T-cell (primary cell): ENCODE measurements at places on chromosomes 4 and X.

DNA sequence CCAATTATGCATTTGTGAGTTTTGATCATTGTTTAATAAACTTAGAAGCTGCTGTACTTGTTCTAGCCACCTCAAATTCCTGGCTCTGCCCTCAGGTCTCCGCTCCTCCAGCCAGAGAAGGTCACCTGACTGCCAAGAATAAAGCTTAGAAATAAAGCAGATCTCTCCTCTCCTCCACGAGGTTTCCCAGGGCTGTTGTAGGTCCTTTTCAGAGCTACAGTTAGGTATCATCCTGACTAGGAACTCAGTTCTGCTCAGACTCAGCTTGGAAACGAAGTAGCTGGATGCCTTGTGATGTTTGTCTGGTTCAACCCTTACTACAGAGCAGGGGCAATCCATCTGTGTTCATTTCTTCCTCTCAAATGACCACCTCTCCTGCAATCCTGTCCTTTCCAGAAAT, 79.1 kb upstream of the RAPGEF2 start:
- DNase-seq = no peak

DNA sequence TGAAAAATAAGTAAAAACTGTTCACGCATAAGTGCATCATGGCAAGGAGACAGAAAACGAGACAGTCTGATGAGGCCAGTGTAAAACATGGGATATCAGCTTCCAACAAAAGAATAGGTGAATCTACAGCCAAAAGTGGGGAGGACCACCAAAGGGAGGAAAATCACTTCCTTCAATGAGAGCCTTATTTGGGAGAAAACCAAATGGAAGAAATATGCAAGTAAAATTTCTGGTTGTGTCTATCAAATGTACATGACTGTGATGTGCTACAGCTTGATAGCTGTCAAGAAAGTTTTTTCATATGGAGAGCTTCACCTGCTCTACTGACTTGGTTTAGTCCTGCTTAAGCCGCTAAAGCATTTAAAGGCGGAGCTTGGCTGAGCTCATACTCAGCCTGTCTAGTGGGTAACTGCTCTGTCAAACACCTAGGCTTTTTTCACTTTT, 66.2 kb downstream of the MAGEA1 start:
- no peak for DNase-seq

GRCh38 chrX:19368576-19368975, 24.8 kb downstream of the PDHA1 start:
- no peak for DNase-seq

DNA sequence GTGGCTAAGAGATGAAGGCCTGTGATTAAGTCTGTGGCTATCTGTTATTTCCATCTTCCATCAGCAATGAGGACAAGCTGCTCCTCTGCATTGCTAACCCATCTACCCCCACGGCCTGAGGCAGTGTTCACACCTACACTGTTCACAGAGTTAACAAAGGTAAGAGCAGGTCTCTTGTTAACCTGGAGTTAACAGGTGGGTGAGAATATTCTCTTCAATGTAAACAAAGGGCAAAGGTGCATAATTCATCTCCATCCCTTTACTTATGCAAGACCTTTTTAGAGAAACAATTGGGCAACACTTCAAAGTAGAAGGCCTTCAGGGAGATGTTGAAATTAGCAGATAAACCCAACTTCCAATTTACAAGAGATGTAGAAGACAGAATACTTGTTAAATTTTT, 2.8 kb downstream of the SLC35A2 start:
- DNase-seq = no peak

DNA sequence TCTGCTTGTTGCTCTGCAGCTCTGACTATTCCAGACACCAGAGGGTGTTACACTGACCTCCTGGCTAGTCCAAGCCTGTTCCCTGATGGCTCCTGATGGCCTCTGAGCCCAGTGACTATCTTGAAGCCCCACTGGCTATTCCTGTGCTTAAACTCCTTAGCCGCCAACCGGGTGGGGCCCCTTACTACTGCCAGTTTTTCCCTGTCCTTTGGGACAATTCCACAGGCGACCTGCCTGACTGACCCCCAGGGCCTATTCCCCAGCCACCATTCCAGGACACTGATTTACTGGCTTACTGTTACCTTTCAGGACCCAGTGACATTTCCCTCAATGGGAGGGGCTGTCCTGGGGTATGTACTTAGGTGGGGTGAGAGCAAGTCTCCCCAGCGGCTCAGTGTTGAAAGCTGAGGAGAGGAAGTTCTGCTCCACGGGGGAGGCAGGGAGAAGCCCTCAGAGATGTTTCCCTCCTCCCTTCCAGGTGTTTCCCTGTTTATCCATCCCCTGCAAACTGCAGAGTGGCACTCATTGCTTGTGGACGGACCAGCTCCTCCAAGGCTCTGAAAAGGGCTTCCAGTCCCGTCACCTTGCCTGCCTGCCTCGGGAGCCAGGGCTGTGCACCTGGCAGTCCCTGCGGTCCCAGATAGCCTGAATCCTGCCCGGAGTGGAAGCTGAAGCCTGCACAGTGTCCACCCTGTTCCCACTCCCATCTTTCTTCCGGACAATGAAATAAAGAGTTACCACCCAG, 4.0 kb downstream of the TIMP1 start:
- DNase-seq = no peak

GRCh38 chrX:130393451-130394074, 8.1 kb upstream of the GPR119 start:
- DNase-seq = peak; percentile 2

DNA sequence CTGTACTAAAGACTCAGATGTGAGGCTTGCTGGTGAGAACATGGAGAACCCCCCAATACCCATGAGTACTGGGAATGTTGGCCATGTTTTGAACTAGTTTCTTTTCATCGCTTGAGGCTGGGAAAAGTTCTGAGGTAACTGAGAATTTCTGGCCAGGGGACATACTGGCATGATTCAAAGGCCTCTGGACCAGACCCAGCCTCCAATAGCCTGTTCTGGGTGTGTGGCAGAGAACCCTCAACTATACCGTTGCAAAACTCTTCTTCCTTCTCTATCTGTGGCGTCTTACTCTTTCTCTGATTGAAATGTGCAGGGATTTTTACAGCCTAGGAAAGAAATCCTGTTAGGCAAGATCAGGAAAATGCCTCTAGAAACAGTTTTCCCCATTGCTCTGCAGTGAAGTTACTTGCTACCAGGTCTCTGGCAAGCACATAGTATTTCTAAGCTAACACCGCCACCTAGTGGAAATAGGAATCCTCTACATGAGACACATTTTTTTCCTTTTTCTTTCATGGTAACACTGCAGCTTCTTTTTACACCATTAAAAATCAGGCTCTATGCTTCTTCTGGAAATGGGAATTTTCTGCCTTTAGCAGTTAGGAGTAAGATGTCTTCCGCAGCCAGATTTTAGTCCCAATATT, 170.7 kb upstream of the ZCCHC13 start:
- no peak for DNase-seq

DNA sequence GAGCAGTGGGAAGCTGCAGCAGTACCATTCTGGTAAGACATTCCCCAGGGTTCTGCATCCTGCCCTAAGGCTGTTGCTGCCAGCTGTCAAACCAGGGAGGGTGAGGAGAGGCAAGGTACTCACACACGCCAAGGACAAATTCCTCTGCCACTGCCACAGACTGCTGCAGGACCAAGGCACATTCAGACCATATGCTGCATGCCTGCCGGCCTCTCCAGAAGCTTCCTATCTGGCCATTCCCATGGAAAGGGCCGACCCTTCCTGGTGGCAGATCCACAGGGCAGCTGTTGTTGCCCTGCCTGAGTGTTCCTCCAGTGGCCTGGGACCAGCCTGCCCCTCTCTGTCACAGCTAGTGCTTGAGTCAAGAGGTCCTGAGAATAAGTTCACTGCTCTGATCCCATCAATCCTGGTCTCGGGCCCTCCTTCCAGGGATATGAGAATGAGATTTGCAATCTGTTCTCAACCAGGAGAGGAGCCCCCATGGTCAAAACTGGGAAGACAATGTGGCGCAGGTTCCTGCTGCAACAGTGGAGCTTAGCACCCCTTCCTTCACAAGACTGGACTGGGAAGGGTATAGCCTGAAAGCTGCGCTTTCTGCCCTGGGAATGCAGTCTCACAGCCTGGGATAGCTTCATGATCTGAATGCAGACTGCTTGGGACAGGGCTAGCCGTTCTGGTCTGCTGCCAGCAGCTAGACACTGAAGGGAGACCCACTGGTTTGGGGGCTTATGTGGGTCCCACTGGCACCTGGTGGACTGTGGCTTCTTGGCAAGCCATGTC, 342.5 kb upstream of the NDST3 start:
- DNase-seq = no peak

- no peak for DNase-seq
These were observed 14.5 kb downstream of the WDFY3 start for GRCh38 chr4:84952004-84952403.

- no peak for DNase-seq
These were observed 67.4 kb downstream of the RASGEF1B start for GRCh38 chr4:81404294-81404693.

- DNase-seq = no peak
These were observed 58.2 kb downstream of the PDE5A start for GRCh38 chr4:119570401-119570800.

- no peak for DNase-seq
These were observed 164.2 kb downstream of the APBB2 start for GRCh38 chr4:41050116-41050515.

- peak; percentile 50 for DNase-seq
These were observed 14.4 kb upstream of the ASMTL start for GRCh38 chrX:1466971-1467561.

GRCh38 chrX:36908801-36909675, 99.1 kb upstream of the FAM47C start:
- DNase-seq = no peak
